ENCODE measurements at places on chromosomes 5 and 9. TPM values are rescaled to one million over a fixed set of nuclear protein-coding genes. Genes with fewer than 3 reads are reported as not detected.

Gene NR5A1
- not detected for total RNA-seq

Gene RABL6
- total RNA-seq, result 108 TPM

Gene HAVCR1
- total RNA-seq, result 1.5 TPM

DNA sequence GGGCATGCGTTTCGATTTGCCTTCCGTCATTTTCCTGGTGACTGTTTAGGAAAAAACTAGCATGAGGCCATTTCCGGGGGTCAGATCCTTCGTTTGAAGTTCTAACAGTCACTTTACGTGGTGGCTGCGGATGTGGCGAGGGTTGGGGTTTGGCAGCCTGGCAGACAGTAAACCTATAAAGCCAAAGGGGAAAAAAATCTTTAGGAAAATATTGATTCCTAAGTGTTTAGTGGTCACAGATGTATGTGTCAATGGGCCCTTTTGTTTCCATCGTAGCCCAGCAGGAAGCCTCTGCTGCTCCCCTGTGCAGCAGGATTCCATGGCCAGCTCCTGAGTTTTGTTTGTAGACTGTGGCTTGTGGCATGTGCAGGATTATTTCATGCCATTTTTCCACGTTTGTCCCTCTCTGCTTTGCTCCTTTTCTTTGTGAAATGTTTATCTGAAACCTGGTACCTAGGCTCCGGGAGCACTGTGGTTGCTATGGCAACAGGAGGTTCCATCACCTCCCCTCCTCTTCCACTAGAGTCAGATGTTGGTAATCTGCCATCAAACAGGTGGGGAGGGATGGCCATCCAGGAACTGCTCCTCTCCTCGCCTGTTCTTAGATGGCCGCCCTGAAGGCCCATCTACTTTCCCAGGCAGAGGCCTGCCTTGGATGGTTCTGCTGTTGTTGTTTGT is 202.3 kb downstream of the AOPEP start:
- no peaks in the 10 kb centered on the region for H3K27me3 ChIP-seq
- H3K4me3 ChIP-seq, result no peak overlapping the region
- no peaks in the 10 kb centered on the region for H3K36me3 ChIP-seq

DNA sequence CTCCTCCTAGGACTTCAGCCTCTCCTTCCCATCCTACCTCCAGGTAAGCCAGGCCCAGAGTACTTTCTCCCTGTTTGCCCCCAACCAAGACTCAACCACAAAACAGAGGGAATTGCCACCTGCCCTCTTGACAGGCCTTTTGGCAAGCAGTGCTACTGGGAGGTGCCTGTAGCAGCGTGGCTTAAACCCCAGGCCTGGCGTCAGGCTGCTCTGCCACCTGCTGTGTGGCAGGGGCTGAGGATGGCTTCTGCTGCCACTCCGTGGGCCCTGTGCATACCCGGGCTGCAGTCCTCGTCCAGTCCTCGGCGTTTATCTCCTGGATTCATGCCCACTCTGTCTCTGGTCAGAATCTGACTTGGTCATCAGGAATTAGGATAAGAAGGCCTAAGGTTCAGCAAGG is 163.1 kb downstream of the PAX5 start:
- H3K4me1 ChIP-seq, result no peaks in the 10 kb centered on the region
- no peak overlapping the region for H3K4me3 ChIP-seq
- no peak overlapping the region for H3K27ac ChIP-seq
- no peaks in the 10 kb centered on the region for H3K36me3 ChIP-seq

DNA sequence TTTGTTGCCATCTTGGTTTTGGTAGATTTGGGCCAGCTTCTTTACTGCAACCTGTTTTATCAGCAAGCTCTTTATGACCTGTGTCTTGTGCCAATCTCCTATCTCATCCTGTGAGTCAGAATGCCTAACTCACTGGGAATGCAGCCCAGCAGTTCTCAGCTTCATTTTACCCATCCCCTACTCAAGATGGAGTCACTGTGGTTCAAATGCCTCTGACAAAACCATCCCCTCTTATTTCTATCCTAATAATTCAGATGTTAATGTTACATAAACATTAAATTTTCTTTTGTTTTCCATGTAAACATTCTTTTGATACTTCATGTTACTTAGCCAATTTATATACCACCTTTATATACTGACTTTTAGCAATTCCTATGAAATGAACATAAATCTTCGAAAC is 746.3 kb downstream of the CDH18 start:
- H3K27ac ChIP-seq, result no peak overlapping the region
- no peak for ATAC-seq
- H3K27me3 ChIP-seq, result no peaks in the 10 kb centered on the region
- H3K36me3 ChIP-seq, result no peaks in the 10 kb centered on the region

DNA sequence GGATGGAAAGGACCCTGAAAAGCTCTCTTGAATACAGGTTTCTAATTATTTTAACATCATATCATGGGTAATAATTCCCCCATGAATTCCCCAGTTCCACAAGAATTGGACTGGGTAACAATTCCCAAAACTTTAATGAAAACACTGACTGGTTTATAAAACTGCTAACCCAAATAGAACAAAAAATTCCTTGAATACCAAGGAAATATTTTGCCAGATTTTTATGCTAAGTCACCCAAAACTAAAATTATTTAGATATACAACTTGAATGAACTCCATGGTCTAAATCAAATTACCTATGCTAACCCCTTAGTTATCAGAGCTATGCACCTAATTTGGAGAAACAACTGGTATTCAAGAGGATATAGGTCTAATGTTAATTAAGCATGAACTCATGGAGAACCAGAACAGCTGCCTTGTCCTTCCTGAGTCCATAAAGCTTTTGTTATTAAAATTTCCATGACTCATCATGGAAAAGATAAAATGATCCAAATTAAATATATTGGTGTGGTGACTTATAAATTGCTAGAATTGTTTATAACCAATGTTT is 164.9 kb upstream of the TUT7 start:
- H3K4me1 ChIP-seq, result no peaks in the 10 kb centered on the region
- H3K27me3 ChIP-seq, result peaks cover 3% of the 10 kb centered on the region
- ATAC-seq, result no peak
- no peak overlapping the region for H3K27ac ChIP-seq
